ENCODE measurements at places on chromosomes 12 and 14.
A peak's percentile ranks its signal among the peaks of the same experiment; 100 is the strongest.

DNA sequence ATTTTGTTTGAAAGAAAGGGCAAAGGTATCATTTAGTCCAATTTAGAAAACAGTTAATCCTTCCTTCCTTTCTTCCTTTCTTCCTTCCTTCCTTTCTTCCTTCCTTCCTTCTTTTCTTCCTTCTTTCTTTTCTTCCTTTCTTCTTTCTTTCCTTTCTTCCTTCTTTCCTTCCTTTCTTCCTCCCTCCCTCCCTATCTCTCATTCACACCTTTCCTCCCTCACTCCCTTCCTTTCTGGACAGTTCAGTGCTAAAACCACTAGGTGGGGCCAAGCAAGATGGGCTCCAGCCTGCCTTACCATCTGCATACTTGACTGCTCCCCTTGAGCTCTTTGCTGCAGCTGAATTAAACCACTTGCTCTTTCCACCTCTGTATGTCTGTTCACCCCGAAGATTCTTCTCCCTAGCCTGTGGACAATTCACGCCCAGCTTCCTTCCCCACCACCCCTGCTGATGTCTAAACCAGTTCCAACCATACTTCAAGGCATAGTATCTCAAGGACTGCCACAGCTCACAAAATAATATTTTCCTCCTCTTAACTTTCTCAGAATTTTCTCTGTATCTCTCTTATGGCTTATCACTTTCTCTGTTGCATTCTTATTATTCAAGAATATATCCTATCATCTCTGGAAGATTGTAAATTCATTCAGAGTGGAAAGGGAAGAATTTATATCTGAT, 78.0 kb downstream of the DBX2 start:
- DNase-seq: peak; percentile 18

GRCh38 chr12:92927436-92928281, 1.4 kb downstream of the EEA1 start:
- peak; percentile 63 for DNase-seq

DNA sequence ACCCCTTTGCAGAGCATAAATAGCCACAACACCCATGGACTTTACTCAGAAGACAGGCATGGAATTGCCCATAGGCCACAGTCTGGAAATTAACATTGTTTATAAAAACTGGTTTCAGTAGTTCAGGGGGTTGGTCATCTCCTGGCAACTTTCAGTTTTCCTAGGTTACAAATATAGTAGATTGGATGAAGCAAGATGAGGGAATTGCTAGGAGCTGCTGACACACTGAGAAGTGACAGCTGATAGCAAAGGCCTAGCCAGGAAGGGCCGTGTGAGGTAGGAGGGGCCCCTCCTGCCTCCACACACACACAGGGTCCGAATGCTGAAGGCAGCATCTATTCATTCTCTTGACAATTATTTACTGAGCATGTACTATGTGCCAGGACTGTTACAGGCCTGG, 8.3 kb downstream of the GALNT16 start:
- DNase-seq: no peak

GRCh38 chr14:53149668-53150316, 3.3 kb downstream of the DDHD1 start:
- no peak for DNase-seq

DNA sequence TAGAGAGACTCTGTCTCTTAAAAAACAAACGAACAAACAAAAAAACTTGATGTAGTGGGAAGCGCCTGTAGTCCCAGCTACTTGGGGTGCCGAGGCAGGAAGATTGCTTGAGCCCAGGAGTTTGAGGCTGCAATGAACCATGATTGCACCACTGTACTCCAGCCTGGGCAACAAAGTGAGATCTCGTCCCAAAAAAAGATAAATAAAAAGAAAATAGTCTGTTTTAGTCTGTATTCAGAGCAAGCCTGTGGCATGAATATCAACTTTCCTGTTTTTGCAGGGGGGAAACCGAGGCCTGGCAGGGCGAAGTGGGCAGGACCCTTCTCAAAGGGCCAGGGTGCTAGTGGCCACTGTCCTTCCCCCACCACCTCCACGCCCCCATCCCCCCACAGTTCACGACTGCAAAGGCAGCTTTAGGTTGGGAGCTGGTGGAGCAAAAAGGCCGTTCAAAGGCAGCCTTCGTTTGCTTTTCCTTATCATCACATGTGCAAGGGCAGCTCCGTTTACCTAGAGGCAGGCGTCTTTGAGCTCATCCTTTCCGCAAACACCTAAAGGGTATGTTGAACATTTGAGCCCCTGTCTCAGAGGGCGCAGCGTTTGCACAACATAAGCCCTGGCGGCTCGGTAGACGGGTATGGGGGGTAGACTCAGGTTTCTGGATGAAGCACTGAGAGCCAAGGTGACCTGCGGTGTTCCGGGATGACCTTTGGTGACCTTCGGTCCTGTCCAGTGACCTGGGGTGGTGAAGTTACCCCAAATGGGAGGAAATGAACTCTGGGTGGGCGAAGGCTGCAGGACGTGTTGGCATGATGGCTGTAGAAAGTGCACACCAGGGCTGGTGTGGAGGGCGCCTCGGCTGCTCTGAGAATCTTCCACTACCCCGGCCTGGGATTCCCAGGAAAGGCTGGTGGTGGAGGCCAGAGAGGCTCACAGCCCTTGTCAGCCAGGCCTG, 8.7 kb upstream of the MEG3 start:
- no peak for DNase-seq

DNA sequence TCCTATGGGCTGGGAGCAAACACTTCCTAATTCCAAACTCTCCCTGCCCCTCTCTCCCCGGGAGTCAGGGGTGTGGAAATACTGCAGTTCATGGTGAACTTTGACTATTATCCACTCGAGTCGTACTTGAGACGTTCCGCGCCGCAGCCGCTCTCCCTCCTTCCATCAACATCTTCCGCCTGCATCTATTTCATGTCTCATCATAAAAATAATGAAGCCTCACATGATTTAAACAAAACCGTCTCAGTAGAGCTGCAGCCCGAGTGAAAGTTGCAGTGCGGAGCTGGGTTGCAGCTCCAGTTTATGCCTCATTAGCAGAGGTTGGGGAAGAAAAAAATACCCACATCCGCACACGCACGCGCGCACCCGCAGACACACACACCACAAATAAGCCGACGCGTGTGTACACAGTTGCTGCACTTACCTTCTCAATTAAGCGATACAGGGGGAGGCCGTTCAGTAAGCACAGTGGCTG, 283 bp downstream of the LMO3 start:
- no peak for DNase-seq

DNA sequence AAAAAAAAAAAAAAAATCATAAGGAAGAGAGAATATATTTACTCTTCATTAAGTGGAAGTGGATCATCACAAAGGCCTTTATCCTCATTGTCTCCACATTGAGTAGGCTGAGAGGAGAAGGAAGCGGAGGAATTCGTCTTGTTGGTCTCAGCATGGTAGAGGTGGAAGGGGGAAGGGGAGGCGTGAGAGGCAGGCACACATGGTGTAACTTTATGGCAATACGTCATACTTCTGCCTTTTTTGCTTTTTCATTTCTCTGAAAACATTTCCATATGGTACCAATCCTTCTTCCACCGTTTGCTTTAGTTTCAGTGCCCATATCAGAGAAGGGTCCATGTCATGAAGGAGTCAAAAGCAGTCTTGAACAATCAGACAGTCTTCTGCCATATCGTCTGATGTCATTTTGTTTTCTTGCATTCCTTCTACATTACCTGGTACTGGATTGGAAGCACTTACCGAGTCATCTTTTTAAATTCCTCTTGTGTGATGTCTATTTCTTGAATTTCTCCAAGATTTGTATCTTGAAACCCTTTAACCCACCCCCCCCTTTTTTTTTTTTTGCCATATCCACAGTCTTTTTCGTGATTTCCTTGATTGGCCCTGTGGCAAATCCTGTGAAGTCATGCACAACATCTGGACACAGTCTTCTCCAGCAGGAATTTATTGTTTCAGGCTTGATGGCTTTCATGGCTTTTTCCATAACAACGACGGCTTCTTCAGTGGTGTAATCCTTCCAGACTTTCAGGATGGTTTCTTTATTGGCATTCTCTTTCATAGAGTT, 8.9 kb downstream of the FUT8 start:
- peak; percentile 37 for DNase-seq

DNA sequence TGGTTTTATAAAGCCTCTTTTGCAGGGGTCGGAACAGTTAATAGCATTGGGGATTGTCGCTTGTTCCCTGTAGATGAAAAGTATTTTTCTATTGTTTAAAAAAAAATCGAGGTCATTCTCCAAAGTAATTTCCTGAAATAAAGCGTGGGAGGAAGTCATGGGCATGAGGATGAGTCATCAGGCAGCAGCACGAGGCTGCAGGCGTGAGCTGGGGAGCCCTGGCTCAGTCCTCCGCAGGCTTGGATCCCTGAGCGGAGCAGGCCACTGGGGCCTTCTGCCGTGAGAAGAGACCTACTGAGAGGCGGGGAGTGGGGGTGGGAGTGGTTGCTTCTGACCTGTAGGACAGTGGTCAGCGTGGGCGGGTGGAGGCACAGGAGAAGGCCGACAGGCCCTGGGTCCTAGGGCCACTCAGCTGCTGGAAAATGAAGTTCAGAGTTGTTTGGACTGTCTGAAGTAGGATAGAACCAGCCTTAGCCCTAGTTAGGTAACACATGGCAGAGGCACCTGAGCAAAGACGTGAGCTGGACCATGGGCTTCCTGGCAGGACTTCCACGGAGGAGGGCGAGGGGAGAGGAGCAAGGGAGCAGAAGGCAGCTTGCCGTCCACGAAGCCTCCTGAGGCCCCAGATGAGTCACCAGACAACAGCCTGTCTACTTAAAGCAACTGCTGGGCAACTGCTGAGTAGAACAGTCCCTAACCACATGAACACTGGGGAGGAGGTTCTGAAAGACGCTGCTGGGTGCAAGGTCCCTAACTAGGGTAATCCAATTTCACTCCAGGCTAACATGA, 21.1 kb upstream of the LGALS3 start:
- peak; percentile 78 for DNase-seq

- no peak for DNase-seq
Measured at GRCh38 chr14:81256289-81256960, 35.7 kb upstream of the GTF2A1 start.
